Activated CD4-positive, alpha-beta T cell treated with anti-CD3 and anti-CD28 coated beads, Interleukin-2, amount 50 U/mL, for 4 hours (primary cell): ENCODE measurements at places on chromosomes 3 and 15.

- DNase-seq = no peak
These were observed 308.1 kb upstream of the COL8A1 start for GRCh38 chr3:99330281-99330680.

GRCh38 chr3:108182339-108182738, 39.9 kb downstream of the IFT57 start:
- DNase-seq = no peak

GRCh38 chr3:170622369-170623159, 36.7 kb upstream of the SLC7A14 start:
- DNase-seq = no peak

DNA sequence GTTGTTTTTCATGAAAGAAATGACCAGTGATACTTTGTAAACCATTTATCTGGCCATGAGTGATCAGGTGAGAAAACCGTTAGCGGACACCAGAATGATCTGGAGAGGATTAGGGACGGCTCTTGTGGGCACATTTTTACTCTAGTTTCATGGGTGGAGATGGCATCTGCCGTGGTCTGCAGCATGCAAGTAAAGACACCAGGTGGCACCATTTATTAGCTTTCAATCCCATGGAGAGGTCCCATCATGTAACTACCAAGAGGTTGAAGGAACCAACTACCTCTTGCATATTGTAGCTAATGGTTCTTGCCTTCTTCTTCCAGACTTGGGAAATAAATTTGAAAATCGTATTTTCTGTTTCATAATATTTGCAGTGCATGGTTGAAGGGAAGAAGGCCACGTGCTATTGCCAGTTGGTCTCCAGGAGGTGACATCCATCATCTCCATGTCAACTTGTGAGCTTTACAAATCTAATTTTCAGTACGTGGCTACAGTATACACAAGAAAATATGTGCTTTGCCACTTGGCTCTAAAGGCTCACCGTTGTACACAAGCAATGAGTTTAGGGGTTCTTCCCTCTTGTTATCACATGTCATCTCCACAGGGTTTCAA, 1.5 kb upstream of the MAPKBP1 start:
- DNase-seq = peak; percentile 45

DNA sequence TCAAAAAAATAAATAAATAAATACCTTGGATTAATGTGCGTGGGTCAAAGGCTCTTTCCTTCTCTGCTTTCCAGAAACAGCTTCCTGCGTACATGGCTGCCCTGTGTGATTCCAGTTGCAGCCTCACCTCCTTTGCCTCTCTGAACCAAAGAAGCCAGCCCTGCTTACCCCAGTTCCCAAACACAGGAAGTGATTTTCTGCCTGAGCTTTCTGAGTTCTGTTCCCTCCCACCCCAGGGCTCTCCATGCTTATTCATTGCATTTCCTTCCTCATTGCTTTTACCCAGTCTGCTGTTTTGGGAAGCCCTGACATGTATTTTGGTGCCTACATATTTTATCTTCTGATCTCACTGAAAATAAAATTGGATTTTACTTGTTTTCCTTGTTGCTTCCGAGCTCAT, 15.4 kb downstream of the ZSCAN2 start:
- DNase-seq = no peak

DNA sequence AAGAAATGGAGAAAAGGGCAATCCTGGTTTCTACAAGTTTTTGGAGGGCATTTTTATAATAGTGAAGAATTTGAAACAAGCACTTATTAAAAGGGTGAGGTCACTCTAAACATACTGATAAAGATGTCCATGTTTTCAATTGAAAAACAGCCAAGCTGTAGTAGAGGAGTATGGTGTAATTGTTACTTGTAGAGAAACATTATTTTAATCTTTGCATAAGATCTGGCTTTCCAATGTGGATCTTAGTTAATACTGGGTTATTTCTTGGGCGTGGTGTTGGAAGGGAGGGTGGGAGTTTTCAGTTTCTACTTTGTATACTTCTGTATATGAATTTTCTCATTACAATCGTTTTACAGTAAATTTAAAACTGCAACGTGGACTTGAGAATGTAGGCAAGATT, 22.8 kb downstream of the MORF4L1 start:
- no peak for DNase-seq

DNA sequence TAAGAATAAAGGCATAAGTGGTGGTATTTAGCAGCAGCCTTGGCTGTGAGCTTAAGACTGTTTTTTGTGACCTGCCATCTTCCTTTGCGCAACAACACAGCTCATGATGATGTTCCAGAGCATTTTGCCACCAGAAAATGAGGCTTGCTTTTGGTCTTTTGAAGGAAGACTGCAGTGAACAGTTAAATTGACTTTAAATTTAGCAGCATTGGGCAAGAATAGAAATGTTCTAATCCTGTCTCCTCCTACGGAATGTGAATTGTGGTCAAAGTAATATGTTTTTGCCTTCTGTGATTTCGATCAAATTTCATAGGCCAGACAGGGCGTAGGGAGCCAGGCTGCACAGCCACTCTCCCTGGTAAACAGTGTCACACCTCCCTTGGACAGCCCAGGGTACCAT, 460.7 kb upstream of the RASGRP1 start:
- DNase-seq = no peak

GRCh38 chr15:40048211-40048792, 9.3 kb upstream of the SRP14 start:
- no peak for DNase-seq

DNA sequence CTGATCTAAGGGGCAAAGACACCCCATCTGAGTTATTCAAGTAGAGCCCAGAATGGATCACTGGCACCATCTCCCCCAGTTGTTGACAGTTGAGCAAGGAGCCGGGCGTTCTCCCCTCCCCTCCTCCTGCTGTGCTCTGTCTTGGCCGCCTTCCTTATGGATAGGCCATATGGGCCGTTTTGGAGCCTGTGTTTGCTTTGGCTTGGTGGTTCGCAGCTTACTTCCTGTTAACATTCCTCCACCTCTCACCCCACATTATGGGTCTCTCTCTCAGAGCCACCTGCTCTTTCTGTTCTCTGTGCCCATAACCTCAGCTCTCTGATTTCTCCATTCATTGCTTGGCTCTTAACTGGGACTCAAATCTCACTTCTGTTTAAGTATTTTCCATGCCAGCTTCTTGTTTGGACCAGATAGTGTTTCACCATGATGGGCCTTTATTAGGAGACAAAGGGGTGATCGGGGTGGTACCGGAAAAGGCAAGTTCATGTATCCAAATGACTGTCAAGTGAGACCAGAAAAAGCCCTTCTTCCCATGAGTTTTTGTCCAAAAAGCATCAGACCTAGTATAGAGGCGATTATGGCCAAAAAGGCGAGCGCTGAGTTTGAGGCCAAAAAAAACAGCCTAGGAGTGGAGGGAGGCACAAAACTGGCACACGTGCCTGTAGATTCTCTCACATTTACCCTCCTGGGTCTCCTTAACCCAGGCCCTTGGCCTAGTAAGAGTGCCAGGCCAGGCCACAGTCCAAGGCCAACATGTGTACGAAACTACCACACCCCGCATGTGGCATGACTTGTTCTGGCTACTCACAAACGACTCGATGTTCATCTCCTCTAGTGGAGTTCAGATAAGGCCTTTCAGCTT, 62.6 kb downstream of the DUT start:
- DNase-seq = no peak

DNA sequence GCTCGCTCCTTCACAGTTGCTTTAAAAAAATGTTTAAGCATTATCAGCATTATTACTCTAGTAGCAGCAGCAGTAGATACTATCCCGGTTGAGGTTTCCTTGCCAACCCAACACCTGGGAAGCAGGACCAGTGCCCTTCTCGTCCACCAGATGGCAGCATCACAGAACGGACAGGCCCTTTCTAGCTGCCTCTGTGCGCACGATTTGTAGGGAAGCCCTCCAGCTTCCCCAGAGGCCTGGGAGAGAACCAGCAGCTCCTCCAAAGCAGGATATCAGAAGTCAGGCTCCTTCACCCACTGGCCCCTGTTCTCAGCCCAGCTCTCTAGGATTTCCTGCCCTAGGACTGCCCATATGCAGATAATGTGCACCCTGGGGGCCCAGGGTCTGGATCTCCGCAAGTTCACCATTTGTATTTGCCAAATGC, 16.8 kb upstream of the ESYT3 start:
- DNase-seq = peak; percentile 48

DNA sequence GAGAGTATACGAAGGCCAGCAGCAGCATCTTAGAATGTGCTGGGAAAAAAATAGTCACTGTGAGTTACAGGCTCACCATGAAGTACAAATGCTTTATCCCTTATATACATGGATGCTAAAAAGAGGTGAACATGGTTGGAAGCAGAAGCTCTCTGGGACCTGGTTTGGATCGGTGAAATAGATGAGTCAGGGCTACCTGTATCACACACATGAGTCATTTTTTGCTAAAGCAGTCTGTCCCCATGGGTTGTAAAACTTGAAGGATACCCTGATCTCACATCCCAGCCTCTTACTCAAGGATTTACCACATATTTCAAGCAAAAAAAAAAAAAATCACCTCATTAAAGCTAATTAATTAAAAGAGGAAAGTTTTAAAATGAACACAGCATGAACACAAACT, 6.9 kb upstream of the SERPINI2 start:
- DNase-seq = no peak

DNA sequence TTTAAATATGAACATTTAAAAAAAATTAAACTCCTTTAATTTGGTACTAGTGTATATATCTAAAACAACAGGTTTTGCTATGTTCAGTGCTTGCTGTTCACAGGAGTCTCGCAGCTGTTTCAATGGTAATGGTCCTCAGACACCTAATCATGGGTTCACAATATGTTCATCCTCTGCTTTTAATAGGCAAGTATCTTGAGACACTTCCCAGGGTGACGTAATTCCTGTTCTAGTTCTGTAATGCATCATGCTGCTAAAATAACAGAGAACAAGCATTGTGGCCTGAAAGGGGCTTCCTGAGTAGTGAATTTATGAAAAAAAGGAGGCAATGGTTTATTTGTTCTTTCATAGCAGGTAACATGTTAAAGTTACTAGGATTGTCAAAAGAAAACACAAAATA, 625.2 kb upstream of the GBE1 start:
- DNase-seq = no peak

GRCh38 chr3:114242947-114243346, 5.6 kb upstream of the ZNF80 start:
- DNase-seq = no peak

GRCh38 chr15:91228890-91229289, 128.8 kb downstream of the SV2B start:
- DNase-seq = no peak

- DNase-seq = no peak
These were observed 30.7 kb downstream of the MESD start for GRCh38 chr15:80958818-80959495.

DNA sequence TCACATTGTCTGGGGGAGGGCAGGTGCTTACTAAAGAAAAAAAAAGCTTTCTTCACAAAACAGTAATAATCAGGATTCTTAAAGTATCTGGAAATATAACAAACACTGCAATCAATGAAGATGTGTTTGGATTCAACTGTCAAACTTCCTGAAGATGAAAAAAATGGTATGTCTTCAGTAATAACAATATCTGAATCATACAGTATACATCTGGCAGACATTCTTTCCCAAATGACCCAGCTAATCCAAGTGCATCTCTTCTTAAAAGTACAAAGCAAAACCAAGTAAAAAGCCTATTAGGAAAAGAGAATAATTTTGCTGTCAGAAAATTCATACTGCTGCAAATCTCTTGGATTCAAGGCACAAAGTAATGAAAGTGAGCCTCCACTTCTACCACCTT, 145.0 kb upstream of the MCTP2 start:
- DNase-seq = no peak

GRCh38 chr15:63509955-63510940, 5.9 kb downstream of the USP3 start:
- DNase-seq = no peak

DNA sequence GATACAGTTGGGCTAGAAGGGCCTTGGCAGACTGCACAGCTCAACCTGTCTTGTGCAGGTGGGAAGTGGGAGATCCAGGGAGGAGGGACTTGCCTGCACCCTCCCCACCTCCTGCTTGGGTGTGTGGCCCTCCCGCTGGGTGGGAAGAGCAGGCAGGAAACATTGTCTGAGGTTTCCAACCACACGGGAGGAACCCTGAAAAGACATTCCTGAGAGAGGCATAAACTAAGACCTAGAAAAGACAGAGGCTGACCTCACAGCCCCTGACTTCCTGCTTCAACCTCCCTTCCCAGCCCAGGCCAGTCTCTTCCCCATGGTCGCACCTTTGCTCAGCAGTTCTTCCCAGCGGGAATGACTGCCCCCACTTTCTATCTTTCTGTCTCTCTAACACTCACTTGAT, 46.3 kb upstream of the INSYN1 start:
- DNase-seq = no peak

- no peak for DNase-seq
These were observed 1268.7 kb downstream of the SI start for GRCh38 chr3:163809540-163809993.

DNA sequence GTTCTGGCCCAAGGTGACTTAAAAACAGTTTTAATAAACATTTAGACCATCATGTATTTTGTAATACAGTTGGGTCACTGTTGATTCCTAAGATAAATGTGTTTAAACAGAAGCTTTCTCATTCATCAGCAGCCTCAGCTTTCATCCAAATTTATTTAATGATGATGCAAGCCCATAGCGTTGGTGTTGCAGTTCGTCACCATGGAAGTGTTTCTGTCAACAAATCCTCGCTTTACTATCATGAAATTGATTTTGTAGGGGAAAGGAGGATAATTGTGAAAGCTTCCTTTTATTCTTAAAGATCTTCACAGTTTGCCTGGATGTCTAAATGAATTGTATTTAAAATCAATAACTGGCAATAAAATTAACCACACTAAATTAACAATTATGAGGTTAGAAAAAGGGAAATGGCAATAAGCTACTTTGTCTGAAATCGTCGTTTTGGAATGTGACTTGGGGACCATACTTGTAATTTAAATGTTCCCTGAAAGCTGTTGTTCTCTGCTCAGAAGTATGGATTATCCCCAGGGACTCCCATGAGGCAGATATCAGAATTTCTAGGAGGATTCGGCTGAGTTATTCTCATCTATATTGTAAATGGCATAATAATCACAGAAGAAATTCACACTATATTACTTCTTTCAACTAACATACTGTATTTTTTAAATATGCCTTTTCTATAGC, 29.0 kb downstream of the CMSS1 start:
- no peak for DNase-seq

DNA sequence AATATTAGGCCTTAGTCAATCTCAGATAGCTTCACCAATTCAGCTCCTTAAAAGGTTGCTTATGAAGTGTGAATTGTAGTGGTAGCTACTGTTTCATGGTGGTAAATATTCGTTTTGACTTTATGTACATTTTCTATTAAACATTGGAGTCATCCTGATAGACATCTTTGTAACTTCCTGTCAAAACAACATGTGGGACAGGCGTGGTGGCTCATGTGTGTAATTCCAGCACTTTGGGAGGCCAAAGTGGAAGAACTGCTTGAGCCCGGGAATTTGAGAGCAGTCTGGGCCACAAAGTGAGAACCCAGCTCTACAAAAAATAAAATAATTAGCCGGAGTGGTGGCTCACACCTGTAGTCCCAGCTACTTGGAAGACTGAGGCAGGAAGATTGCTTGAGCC, 2.0 kb upstream of the TRIM59 start:
- no peak for DNase-seq

GRCh38 chr15:57824186-57824585, 117.7 kb downstream of the POLR2M start:
- DNase-seq = no peak
